Thyroid gland (tissue), 4 donors: ENCODE measurements at places on chromosomes 11 and 22. TPM values are rescaled to one million over a fixed set of nuclear protein-coding genes. Genes with fewer than 3 reads are reported as not detected.
A peak's percentile ranks its signal among the peaks of the same experiment; 100 is the strongest.

- no peak for DNase-seq
These were observed 201.5 kb downstream of the SOX6 start for GRCh38 chr11:16154715-16155396.

DNA sequence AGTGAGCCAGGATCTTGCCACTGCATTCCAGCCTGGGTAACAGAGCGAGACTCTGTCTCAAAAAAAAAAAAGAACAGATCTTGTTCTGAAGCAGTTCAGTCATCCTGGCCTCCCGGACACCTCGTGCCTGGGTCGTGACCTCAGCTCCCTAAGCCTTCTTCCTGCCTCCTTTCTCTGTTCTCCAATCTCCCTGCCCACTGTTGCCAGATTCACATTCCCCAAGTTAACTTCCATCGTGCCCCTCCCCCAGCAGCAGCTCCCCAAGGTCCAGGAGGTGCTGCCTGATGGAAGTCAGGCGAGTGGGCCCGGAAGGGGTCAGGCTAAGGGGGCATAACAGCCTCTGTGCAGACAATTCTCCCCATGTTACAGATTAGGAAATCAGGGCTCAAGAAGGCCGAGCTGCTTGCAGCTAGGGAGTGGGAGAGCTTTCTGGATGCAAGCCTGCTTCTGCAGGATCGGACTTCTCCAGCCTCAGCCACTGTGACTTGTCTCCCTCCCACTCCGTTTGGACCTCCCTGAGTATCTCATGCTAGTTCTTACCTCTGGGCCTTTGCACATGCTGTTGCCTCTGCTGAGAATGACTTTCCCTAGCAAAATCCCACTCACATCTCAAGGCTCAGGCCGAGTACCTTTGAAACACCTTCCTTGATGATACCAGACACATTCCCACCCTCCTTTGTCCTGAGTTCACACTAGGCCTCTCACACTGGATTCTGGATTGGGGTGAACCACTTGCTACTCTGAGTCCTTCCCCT lies 14.3 kb upstream of the TMEM184B start:
- DNase-seq = no peak

GRCh38 chr11:66745356-66746235 lies 16.6 kb upstream of the SPTBN2 start:
- peak; percentile 28 for DNase-seq

DNA sequence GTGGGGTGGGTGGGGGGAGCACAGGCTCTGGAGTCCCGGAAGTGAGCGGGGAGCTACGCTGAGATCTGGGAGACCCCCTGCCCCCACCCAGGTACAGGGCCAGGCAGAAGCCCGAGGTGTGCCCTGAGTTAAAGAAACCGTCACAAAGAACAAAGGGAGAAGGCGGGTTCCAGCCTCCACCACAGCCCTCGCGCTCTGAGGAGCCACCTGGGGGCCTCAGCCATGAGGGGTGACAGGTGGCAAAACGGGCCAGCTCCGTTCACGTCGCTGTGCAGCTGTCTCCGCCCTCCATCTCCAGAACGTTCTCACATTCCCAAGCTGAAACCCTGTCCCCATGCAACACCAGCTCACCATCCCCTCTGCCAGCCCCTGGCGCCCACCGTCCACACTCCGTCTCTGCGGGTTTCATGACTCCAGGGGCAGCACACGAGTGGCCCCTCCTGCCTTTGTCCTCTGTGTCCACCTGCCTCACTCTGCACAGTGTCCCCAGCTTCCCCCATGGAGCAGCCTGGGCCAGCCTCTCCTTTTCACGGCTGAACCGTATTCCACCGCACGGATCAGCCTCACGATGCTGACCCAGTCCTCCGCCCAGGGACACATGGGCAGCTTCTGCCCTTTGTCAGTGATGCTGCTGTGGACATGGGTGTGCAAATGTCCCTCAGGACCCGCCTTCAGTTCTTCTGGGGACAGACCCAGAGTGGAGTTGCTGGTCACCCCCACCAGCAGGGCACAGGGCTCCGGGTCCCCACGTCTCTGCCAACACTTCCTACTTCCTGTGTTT lies 1.7 kb upstream of the MUC5B start:
- DNase-seq = no peak

GRCh38 chr11:4491878-4492606 lies 9.6 kb downstream of the OR52K1 start:
- no peak for DNase-seq

DNA sequence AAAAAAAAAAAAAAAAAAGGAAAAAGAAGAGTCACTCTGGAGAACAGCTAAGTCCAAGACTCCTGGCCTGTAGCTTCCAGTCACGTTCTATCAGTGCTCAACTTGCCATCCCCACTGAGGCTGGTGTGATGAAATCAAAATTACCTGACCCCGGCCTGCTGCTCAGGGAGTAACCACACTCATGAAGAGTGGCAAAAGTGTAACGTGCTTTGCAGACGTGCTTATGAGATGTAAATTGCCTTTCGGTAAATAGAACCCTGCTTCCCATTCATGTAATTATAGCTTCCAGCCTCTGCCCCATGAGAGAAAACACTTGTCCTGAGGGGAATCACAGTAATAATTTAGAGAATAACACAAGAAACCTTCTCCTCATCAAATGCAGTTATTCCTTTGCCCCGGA lies 28.2 kb upstream of the CHKA start:
- DNase-seq = no peak

DNA sequence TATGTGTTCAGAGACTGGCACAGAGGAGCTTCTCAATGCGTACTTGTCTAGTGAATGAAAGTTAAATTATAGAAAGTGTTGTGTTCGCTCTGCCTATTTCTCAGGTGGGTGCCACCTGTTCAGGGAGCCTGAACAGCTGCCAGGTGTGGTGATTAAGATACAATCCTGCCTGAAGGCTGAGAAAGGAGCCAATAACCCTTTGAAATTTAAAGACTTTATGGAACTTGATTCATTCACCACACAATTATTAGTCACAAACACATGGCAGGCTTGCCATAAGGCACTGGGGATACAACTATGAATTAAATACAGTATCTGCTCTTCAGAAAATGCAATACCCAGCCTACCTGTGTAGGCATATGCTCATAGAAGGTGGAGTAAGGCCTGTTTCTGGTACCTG lies 92.9 kb upstream of the AMOTL1 start:
- DNase-seq = no peak

DNA sequence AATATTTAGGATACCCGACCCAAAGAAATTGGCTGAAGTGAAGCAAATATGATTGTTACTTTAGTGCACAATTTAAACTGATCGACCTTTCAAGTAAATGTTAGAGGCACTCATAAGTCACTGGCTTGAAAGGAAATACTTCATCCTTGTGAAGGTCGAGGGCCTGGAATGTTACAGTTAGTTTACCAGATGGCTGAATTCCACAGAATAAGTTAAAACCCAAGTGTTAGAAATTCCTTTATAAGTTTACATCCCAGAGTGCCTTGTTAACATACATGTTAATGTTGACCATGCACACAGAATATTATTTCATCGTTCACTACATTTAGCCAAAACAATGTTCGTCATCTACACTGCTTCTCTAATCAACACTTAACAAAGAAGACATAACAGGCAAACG lies 235.5 kb upstream of the ANO3 start:
- no peak for DNase-seq

DNA sequence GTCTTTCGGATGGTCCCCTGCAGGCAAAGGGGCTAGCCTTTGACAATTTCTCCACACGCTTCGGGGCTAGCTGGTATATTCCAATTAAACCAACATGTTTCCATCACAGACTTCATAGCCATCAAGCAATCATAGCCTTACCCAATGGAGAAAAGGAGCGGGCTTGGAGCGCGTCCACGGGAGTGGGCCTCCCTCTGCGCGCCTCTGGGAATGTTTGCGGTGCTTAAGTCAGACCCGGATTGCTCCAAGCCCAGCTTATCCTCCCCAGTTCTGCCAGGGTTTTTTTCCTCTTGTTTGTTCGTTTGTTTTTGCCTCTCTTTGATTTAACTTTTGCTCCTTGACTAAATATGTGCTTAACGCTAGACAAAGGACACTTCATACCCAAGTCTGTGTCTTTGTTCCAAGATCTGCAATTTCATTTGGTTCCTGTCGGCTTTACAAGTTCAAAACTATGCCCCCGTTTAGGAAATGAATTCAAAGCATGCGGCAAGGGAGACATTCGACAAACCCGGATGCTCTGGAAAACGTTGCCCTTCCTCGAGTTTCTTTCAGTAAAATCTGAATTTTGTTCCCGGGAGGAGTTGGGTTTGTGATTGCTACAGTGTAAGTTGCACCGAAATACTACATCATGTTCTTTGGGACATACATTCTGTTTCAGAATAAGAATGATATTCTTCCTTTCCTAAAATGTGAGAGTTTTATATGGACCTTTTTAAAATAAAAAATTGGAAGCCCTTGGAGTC lies 1.0 kb upstream of the GLB1L2 start:
- DNase-seq = no peak

- no peak for DNase-seq
These were observed 1.0 kb downstream of the POLA2 start for GRCh38 chr11:65262776-65263175.

Gene SCGB2A2
- total RNA-seq = not detected
